BJ (cell line): ENCODE measurements at places on chromosomes 6 and 20. TPM values are rescaled to one million over a fixed set of nuclear protein-coding genes. Genes with fewer than 3 reads are reported as not detected.

DNA sequence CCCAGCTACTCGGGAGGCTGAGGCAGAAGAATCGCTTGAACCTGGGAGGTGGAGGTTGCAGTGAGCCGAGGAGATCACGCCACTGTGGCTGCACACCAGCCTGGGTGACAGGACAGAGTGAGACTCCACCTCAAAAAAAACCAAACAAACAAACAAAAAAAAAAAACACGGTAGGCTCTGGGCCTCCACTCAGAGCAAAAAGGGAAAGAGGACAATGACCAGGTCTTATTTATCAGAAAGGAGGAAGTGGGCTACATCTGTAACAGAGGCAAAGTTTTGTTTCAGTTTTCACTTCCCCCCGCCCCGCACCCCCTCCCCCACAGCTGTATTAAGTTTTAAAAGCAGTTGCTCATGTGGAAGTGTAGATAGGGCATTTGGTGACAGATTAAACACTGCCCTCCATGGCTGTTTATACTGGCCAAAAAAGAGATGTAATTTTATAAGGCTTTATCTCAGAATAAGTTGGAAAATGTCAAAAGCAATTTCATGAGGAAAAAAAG is 114.6 kb downstream of the RCAN2 start:
- no peak for DNase-seq

Gene SMOC2
- not detected in 2 replicates for polyA plus RNA-seq

Gene PTCRA
- polyA plus RNA-seq: not detected in 2 replicates

- peak; percentile 55 for DNase-seq
Observed at GRCh38 chr6:121823437-121823851, 388.0 kb downstream of the GJA1 start.

GRCh38 chr6:9523462-9523861 is 891.4 kb downstream of the TFAP2A start:
- DNase-seq: peak; percentile 60

Gene OPN5
- polyA plus RNA-seq: not detected in 2 replicates

Gene KCNG1
- 13.2 and 18.2 TPM in 2 replicates for polyA plus RNA-seq

- no peak for DNase-seq
Observed at GRCh38 chr6:117381749-117382148, 44.0 kb downstream of the ROS1 start.

GRCh38 chr6:41190791-41191190 is 10.2 kb downstream of the TREML2 start:
- DNase-seq: no peak

- DNase-seq: no peak
Observed at GRCh38 chr20:53316206-53316937, 277.3 kb downstream of the ZNF217 start.

Gene FAM229B
- polyA plus RNA-seq: 26.8 and 40.7 TPM in 2 replicates

DNA sequence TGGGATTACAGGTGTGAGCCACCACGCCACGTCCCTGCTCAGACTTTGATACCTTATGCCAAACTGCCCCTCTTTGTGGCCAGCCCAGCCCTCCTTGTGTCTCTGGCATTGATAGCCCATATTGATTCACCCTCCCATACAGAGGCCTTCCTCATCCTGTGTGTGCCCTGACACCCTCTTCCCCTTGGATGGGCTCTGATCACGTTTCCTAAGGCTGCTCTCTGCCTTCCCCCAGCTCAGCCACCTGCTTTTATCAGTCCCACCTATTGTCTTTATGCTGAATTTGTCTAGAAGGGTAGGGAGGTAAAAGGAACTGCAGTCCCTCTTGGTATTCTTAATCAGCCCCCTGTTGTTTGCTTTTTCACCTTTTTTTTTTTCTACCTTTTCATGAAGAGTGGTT is 95.9 kb downstream of the CDKAL1 start:
- DNase-seq: no peak

Gene MEI4
- not detected in 2 replicates for polyA plus RNA-seq

DNA sequence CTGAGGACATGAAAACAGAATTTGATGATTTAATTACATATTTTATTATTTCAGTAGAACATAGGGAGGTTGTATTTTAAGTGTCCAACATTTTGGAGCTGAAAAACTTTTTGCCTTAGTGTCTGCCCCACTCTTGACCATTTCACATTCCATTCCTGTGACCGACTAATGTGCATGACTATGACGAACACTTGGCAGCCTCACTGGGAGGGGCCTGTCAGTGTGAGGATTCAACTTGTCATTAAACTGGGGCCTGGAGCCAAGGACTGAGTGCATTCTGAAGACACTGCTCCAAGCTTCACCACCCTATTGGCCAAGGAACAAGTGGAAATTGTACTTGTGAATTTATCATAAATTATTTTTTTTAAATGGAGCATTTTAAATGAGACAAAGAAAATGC is 661.3 kb downstream of the BCKDHB start:
- peak; percentile 63 for DNase-seq

- DNase-seq: no peak
Observed at GRCh38 chr20:24439737-24440387, 29.6 kb upstream of the SYNDIG1 start.

DNA sequence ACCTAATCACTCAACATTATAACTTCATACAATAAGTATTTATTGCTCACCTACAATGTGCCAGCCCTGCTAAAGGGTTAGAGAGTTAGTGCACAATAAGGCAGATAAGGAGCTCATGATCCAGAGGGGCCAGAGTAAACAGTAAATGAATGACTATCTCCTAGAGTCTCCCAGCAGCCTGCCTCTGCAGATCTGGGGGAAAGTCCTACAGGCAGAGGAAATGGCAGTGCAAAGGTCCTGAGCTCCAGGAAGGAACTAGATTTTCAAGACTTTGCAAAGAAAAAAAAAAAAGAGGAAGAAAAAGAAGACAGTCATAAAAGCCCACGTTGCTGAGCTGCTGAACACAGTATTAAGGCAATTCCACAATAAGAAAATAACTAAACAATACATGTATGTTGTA is 160.1 kb downstream of the SIM1 start:
- no peak for DNase-seq

GRCh38 chr6:133555685-133556084 is 314.5 kb downstream of the EYA4 start:
- no peak for DNase-seq

- DNase-seq: no peak
Observed at GRCh38 chr6:55666606-55667225, 87.7 kb upstream of the HMGCLL1 start.

DNA sequence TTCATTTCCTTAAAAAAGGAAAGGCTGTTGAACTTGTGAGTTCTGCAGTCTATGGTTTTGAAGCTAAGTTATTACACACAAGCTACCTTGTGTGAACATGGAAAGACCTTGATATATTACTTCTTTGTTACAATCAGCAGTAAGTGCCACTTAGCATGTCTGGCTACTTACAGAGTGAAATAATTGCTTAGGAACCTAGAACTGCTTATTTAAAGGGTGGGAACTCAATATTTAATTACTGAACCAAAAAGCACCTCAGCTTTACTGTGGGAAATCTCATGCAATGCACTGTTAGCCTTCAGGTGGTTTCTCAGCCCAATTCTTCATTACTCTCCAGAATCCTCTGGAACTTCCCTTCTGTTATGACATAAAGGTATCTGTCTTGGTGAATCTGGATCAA is 17.9 kb downstream of the PERP start:
- no peak for DNase-seq

- no peak for DNase-seq
Observed at GRCh38 chr6:130322673-130323268, 43.0 kb upstream of the TMEM200A start.

Gene DPPA5
- polyA plus RNA-seq: not detected in 2 replicates

GRCh38 chr20:48404598-48404997 is 423.2 kb downstream of the PREX1 start:
- no peak for DNase-seq

Gene MCCD1
- not detected in 2 replicates for polyA plus RNA-seq

DNA sequence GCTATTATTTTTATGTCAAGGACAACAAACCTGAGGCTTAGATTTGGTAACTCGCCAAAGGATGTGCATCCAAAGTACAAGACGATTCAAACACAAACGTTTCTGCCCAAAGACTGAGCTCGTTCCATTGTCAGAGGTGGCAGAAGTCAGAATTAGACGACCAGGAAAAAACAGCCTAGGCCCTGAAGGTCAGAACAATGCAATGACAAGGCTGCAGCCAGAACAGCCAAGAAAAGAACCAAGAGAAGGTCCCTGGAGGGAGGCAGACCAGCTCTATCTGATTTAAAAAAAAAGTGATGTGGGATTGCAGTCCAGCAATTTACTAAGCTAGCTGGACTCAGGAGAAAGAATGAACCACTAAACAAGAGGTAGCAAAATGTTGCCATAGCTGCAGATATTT is 54.2 kb downstream of the NCOA7 start:
- DNase-seq: no peak

GRCh38 chr6:72495441-72495840 is 126.4 kb upstream of the KCNQ5 start:
- DNase-seq: no peak

DNA sequence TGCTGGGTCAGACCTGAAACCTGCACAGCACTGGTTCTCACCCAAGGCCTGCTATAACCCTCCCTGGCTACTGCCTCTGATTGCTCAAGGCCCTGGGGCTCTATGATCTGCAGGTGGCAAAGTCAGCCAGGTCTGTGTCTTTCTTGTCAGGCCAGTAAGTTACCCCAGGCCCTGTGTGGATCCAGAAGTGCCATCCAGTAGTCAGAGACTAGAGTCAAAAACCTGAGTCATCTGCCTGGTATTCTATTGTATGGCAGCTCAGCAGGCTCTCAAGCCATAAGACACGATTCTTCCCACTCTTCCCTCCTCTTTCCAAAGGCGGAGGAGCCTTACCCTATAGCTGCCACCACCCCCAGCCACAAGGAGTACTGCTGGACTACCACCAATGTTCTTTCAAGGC is 593.0 kb downstream of the FRK start:
- no peak for DNase-seq

- DNase-seq: no peak
Observed at GRCh38 chr6:115618256-115618655, 442.4 kb downstream of the FRK start.

GRCh38 chr6:104183816-104184435 is 675.8 kb downstream of the HACE1 start:
- no peak for DNase-seq

GRCh38 chr6:114000069-114000468 is 29.1 kb upstream of the HDAC2 start:
- DNase-seq: no peak

Gene GCLC
- polyA plus RNA-seq: 8.4 and 15.0 TPM in 2 replicates

DNA sequence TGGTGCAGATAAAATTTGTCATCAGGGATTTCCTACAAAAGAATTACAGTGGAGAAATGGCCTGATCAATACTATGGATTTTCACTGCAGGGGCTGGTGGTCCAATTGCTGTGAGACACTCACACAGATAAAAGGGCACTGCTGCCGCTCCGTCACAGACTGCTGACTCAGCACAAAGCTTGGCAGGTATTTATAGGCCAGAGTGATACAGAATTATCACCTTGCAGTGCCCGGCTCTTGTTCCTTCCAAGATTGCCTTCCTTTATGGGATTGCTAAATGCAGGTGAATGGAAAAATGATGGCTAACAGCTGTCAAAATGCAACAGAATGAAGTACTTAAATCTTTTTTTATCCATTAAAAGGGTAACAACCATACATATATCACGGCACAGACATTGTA is 247.8 kb upstream of the ZFP64 start:
- no peak for DNase-seq

Gene NRSN1
- polyA plus RNA-seq: not detected in 2 replicates

- DNase-seq: peak; percentile 21
Observed at GRCh38 chr6:35181933-35182612, 31.7 kb upstream of the SCUBE3 start.

DNA sequence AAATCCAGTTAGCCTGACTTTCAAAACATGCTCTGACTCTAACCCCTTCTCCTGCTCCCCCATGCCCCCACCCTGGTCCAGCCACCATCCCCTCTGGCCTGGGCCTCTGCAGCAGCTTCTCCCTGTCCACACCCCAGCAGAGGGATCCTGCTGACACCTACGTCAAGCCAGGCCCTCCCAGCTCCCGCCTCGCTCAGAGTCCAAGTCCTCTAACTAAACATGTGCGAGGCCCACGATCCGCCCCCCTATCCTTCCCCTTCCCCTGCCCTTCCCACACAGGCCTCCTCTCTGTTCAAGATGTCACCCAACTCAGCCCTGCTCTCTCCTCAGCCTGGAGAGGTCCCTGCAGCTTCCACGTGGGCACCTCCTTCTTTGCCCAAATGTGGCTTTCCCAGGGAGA is 33.7 kb downstream of the NFATC2 start:
- no peak for DNase-seq

DNA sequence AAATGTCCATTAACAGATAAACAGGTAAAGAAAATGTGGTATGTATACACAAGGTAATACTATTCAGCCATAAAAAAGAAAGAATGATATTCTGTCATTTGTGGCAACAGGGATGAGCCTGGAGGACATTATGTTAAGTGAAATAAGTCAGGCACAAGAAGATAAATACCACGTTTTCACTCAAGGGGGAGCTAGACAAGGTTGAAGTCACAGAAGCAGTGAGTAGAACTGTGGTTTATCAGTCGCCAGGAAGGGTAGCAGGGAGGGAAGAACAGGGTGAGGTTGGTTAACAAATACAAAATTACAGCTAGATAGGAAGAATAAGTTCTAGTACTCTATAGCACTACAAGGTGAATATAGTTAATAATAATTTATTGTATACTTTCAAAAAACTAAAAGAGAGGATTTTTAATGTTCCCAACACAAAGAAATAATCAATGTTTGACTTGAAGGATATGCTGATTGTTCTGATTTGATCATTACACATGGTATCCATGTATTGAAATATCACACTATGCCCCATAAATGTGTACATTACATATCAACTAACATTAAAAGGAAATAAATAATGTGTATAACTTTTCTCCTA is 21.1 kb downstream of the RTN4IP1 start:
- DNase-seq: no peak

Gene C20orf144
- polyA plus RNA-seq: 0.13 and 0.22 TPM in 2 replicates

Gene BPIFB2
- not detected in 2 replicates for polyA plus RNA-seq

GRCh38 chr6:156457601-156458000 is 319.6 kb upstream of the ARID1B start:
- no peak for DNase-seq

Gene POFUT1
- polyA plus RNA-seq: 45.1 and 56.7 TPM in 2 replicates

Gene CD109
- 14.7 and 29.4 TPM in 2 replicates for polyA plus RNA-seq

Gene INSM1
- polyA plus RNA-seq: not detected in 2 replicates

GRCh38 chr20:63154395-63154794 is 61.5 kb downstream of the YTHDF1 start:
- no peak for DNase-seq

Gene RPS18
- polyA plus RNA-seq: 6,221 and 6,433 TPM in 2 replicates
